ENCODE measurements at places on chromosomes 3 and 15. TPM values are rescaled to one million over a fixed set of nuclear protein-coding genes. Genes with fewer than 3 reads are reported as not detected.

The TPRA1 gene
- 21.2 TPM for total RNA-seq

The GHSR gene
- total RNA-seq = not detected

The PAQR9 gene
- 2.5 TPM for total RNA-seq

The CDCP1 gene
- 0.71 TPM for total RNA-seq

The PEX5L gene
- total RNA-seq = 41.0 TPM

The CCR8 gene
- not detected for total RNA-seq

The ZNF662 gene
- total RNA-seq = 16.3 TPM

The ITPKA gene
- total RNA-seq = 1.1 TPM

The CPNE4 gene
- total RNA-seq = 2.7 TPM

The GPR62 gene
- 0.44 TPM for total RNA-seq

The NLGN1 gene
- total RNA-seq = 50.2 TPM

The CGNL1 gene
- total RNA-seq = 5.4 TPM

The RBP2 gene
- not detected for total RNA-seq

The TMEM40 gene
- not detected for total RNA-seq

The UBAP1L gene
- 4.6 TPM for total RNA-seq

The TNIK gene
- 1.5 TPM for total RNA-seq

The CLRN1 gene
- total RNA-seq = not detected

The MEIS2 gene
- 6.0 TPM for total RNA-seq

The SPESP1 gene
- total RNA-seq = not detected

The SLC28A1 gene
- 0.25 TPM for total RNA-seq

The PIK3CB gene
- total RNA-seq = 14.2 TPM

The PARP15 gene
- total RNA-seq = 0.29 TPM

The RAB6B gene
- total RNA-seq = 222 TPM

Data from glutamatergic neuron (in vitro differentiated cells).